ENCODE measurements at places on chromosomes 5 and 9.

- no peak for DNase-seq
Measured at GRCh38 chr9:119726035-119726434, 356.8 kb upstream of the BRINP1 start.

DNA sequence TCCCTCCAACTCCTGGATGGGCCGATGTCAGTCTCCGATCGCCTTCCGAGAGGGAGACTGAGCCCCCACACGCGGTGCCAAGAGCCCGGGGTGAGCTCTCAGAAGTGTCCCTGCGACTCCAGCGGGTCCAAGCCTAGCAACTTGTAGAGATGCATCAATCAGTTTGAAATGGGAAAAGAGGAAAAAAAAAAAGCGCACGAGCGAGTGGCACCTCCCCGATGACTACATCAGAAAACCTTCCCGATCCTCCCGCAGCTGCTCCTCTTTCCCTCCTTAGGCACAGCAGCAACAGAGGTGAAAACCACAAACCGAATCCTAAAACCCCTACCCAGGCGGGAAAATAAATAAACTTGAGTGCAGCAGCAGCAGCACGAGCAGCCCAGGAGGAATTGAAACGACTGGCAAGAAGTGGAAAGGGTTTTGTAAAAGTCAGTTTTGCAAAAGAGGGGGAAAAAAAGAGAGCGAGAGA lies 1.0 kb upstream of the EFNA5 start:
- peak; percentile 45 for DNase-seq

- no peak for DNase-seq
Measured at GRCh38 chr9:128166169-128166568, 6.1 kb downstream of the BBLN start.

- DNase-seq = peak; percentile 56
Measured at GRCh38 chr5:178234750-178235587, 2.4 kb upstream of the PHYKPL start.

All from fibroblast of the aortic adventitia (primary cell).